ENCODE measurements at places on chromosomes 11 and 22. TPM values are rescaled to one million over a fixed set of nuclear protein-coding genes. Genes with fewer than 3 reads are reported as not detected.
A peak's percentile ranks its signal among the peaks of the same experiment; 100 is the strongest.

Gene AQP11
- total RNA-seq = 1.2 TPM

GRCh38 chr22:39580006-39580441, 9.5 kb downstream of the CACNA1I start:
- H3K36me3 ChIP-seq = no peaks in the 10 kb centered on the region
- peaks cover 3% of the 10 kb centered on the region for H3K4me1 ChIP-seq
- H3K27me3 ChIP-seq = peaks cover 88% of the 10 kb centered on the region
- H3K4me3 ChIP-seq = no peak overlapping the region

GRCh38 chr22:43812890-43813289, 785 bp upstream of the EFCAB6 start:
- no peak for DNase-seq
- peak overlapping the region; percentile 90 for H3K4me3 ChIP-seq
- peaks cover 33% of the 10 kb centered on the region for H3K36me3 ChIP-seq
- H3K27me3 ChIP-seq = no peaks in the 10 kb centered on the region

GRCh38 chr11:122627745-122628144, 27.8 kb upstream of the UBASH3B start:
- no peak overlapping the region for H3K4me3 ChIP-seq
- no peaks in the 10 kb centered on the region for H3K4me1 ChIP-seq
- DNase-seq = no peak
